GM23248 (cell line): ENCODE measurements at places on chromosomes 13 and 19. TPM values are rescaled to one million over a fixed set of nuclear protein-coding genes. Genes with fewer than 3 reads are reported as not detected.

Gene LENG9
- 0.30 and 0.41 TPM in 2 replicates for polyA plus RNA-seq

Gene CGB7
- 2.2 and 2.8 TPM in 2 replicates for polyA plus RNA-seq

Gene SIGLEC11
- not detected in 2 replicates for polyA plus RNA-seq

Gene VSTM2B
- polyA plus RNA-seq = not detected in 2 replicates

Gene AMER2
- not detected in 2 replicates for polyA plus RNA-seq

Gene FFAR2
- not detected in 2 replicates for polyA plus RNA-seq

- DNase-seq = peak; percentile 95
Measured at GRCh38 chr19:18373892-18374629, 11.9 kb upstream of the GDF15 start.
